Memory B cell (primary cell): ENCODE measurements at places on chromosomes 16 and 17.

DNA sequence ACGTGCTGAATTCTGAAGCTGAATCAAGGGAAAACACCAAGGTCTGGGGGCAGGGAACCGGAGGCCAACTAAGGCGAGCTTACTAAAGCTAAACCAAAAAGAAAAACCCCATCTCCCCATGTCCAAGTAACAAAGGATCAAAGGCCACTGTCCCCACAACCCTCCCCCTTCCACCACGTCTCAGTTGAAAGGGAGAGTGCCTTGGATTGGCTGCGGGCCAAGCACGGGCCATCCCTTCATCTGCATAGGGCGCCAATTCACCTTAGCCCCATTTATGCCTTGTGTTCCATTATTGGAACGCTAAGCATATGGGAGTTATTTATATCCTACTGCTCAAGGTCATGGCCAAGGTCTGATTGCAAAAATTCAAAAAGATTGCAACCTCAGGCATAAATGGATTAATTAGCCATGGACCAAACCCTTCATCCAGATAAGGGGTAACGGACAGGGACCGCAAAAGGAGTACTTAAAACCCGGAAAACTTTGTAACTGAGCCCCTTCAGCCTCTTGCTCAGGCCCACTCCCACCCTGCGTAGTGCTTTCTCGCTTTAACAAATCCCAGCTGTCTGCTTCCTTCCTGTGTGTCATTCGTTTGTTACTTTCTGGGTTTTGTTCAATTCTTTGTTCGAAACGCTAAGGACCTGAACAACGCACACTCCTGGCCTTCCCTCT is 740 bp upstream of the ATP6V0D1 start:
- DNase-seq, result no peak
- no peaks in the 10 kb centered on the region for H3K27me3 ChIP-seq
- H3K4me3 ChIP-seq, result peak overlapping the region; percentile 97
- H3K4me1 ChIP-seq, result peaks cover 35% of the 10 kb centered on the region
- H3K27ac ChIP-seq, result peak overlapping the region; percentile 99

- DNase-seq, result no peak
- no peak overlapping the region for H3K4me3 ChIP-seq
- no peaks in the 10 kb centered on the region for H3K27me3 ChIP-seq
- no peaks in the 10 kb centered on the region for H3K36me3 ChIP-seq
Observed at GRCh38 chr16:76157629-76158028, 119.6 kb upstream of the CNTNAP4 start.

GRCh38 chr17:38428112-38428642 is at the start of gene ARHGAP23:
Gene ARHGAP23, plus strand, starts transcription at chr17:38428464. Its CDS starts 22 bp downstream, at chr17:38428486.
- peaks cover 38% of the 10 kb centered on the region for H3K27me3 ChIP-seq
- H3K4me1 ChIP-seq, result peaks cover 17% of the 10 kb centered on the region
- no peaks in the 10 kb centered on the region for H3K36me3 ChIP-seq
- no peak for DNase-seq

DNA sequence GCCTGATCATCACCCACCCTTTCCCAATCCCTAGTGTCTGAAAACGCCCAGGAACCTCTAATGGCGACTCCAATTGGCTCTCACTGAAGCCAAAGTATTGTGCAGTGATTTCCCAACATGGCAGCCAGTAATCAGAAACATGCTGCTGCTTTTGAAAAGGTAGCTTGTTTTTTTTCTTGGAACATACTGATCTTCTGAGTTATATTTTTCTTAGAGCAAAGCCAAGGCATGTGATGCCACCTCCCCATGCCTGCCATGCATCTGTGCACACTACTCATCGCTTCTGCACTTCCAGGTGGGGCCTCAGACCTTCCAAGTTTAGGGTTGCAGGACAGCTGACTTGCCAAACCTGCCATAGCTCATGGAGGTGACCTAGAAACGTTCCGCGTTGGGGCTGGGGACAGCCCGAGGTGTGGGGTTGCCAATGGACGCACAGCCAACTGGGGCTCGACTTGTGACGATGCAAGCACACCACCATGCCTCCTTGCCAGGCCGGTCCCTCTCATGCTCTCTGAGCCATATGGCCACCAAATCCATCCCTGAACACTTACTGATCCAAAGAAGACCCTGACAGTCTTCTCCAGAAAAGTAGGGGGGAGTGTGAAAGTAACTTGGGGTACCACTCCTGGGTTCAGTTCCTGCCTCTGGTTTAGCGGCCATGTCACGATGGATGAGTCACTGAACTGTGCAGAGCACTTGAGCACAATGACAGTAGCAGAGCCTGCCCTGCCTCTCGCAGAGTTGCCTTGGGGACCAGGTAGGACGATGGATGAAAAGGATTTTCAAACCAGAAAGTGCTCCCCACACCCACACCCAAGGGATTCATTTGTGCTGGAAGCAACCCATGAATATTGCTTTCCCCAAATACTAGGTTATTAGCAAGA is 155.7 kb downstream of the CCDC182 start:
- peaks cover 3% of the 10 kb centered on the region for H3K36me3 ChIP-seq
- H3K27ac ChIP-seq, result no peak overlapping the region
- DNase-seq, result no peak
- no peaks in the 10 kb centered on the region for H3K4me1 ChIP-seq

GRCh38 chr17:81166033-81166492 is at the start of gene AATK:
Gene AATK, minus strand, starts transcription at chr17:81166221. Its CDS starts 229 bp downstream, at chr17:81165992.
- peaks cover 11% of the 10 kb centered on the region for H3K27me3 ChIP-seq
- H3K4me1 ChIP-seq, result no peaks in the 10 kb centered on the region
- no peak for DNase-seq
- peak within 1 kb of the TSS; percentile 45 for H3K4me3 ChIP-seq
- H3K36me3 ChIP-seq, result no peaks in the 10 kb centered on the region
- H3K27ac ChIP-seq, result no peak within 1 kb of the TSS

- no peak overlapping the region for H3K27ac ChIP-seq
- H3K4me1 ChIP-seq, result no peaks in the 10 kb centered on the region
- no peaks in the 10 kb centered on the region for H3K27me3 ChIP-seq
- no peak overlapping the region for H3K4me3 ChIP-seq
- H3K36me3 ChIP-seq, result peaks cover 32% of the 10 kb centered on the region
Observed at GRCh38 chr16:28103516-28104170, 40.1 kb upstream of the GSG1L start.

- peaks cover 16% of the 10 kb centered on the region for H3K4me1 ChIP-seq
- H3K27me3 ChIP-seq, result no peaks in the 10 kb centered on the region
- H3K4me3 ChIP-seq, result peak overlapping the region; percentile 96
Observed at GRCh38 chr17:82519971-82520903, 705 bp downstream of the FOXK2 start.

GRCh38 chr16:30490210-30490609 is 17.7 kb downstream of the ITGAL start:
- peaks cover 3% of the 10 kb centered on the region for H3K4me1 ChIP-seq
- no peak for DNase-seq
- H3K27me3 ChIP-seq, result no peaks in the 10 kb centered on the region
- no peak overlapping the region for H3K4me3 ChIP-seq
- H3K36me3 ChIP-seq, result peaks cover 37% of the 10 kb centered on the region

- no peak for DNase-seq
- H3K27ac ChIP-seq, result no peak overlapping the region
- H3K4me3 ChIP-seq, result no peak overlapping the region
- peaks cover 3% of the 10 kb centered on the region for H3K27me3 ChIP-seq
- H3K4me1 ChIP-seq, result no peaks in the 10 kb centered on the region
Observed at GRCh38 chr16:15817446-15817845, 39.4 kb downstream of the MYH11 start.

DNA sequence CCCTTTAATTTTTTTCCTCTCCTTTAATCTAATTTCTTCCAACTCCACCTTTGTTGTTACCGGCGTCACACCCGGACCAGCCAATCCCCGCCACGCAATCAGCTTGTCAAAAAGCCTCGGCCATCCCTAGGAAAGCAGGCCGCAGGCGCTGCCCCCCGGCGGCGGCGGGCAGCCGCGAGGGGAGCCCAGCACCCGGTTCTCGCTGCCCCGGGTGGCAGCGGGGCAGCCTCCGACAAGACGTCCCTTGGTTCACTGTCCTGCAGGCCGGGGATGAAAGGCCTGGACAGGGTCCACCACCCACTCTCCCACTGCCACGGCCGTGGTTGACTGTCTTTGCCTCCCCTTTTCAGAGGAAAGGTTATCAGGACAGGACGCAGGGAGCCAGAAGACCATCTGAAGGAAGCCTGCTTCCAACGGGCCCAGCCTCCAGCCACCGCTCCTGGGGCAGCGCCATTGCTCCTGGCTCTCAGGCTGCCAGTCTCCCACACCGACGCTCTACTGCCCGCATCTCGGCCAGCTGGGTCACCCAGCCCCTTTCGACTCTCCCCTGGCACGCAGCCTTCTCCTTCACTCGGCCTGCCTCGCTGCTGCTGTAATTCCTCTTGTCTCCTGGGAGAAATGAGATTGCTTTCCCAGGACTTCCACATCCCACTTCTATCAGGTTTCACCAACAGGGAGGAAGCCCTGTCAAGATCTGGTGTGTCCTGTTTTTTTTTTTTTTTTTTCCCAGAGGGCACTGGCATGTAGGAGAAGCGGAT is 2.8 kb upstream of the UBTF start:
- no peaks in the 10 kb centered on the region for H3K36me3 ChIP-seq
- no peaks in the 10 kb centered on the region for H3K27me3 ChIP-seq
- peak overlapping the region; percentile 95 for H3K27ac ChIP-seq
- DNase-seq, result no peak
- peak overlapping the region; percentile 93 for H3K4me3 ChIP-seq
- H3K4me1 ChIP-seq, result peaks cover 14% of the 10 kb centered on the region

GRCh38 chr16:12898551-12898950 is 2.8 kb upstream of the SHISA9 start:
- peaks cover 7% of the 10 kb centered on the region for H3K27me3 ChIP-seq
- H3K4me3 ChIP-seq, result no peak overlapping the region
- no peaks in the 10 kb centered on the region for H3K36me3 ChIP-seq
- no peaks in the 10 kb centered on the region for H3K4me1 ChIP-seq
- H3K27ac ChIP-seq, result no peak overlapping the region

DNA sequence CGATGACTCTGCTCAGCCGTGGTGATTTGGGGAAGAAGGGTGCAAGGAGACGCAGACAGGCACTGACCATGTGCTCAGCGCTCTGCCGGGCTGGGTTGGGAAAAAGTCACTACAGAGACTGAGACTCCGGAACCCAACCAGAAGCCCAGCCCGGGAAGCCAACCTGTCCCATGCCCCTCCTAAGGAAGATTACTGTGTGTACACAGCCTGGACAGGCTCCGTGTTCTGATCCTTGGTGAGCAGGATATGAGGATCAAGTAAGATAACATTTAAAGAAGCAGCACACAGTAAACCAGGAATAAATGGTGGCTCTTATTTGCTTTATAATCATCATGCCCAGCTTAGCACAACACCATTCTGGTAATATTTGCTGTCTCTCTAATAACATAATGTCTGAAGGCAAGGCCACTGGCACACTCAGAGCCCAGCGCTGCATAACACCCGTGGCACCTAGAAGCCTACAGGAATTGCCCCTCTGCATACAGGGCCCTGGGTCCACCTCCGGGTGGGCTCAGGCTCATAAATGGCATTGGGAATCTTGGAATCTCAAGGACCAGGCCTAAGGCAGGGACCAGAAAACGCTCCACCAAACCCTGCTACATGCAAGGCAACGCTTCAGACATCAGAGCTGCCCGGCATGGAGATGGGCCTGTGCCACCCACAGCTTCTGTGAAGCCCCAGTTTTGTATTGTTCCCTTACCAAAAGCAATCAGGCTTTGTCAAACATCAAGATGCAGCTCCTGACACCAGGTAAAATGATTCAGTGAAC is 113.5 kb downstream of the DYNLRB2 start:
- H3K27me3 ChIP-seq, result no peaks in the 10 kb centered on the region
- DNase-seq, result no peak
- H3K4me1 ChIP-seq, result peaks cover 27% of the 10 kb centered on the region
- no peak overlapping the region for H3K4me3 ChIP-seq
- H3K36me3 ChIP-seq, result peaks cover 2% of the 10 kb centered on the region
- H3K27ac ChIP-seq, result no peak overlapping the region

DNA sequence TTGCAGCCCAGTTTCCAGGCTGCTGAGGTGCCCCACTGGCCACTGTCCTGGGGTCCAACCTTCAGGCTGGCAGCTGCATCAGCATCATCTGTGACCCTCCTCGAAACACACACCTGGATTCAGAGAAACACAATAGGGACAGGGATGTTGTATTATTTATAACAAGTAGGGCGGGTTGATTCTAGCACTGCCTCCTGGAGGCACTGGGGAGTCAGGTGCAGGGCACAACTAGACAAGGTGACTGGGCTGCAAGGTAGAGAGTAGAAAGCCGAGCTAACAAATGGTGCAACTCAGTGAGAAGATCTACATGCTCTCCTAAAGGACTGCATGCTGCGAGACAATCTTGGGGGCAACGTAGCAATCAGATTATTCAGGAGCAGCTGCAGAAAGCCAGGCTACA is 317.3 kb downstream of the SLC39A11 start:
- DNase-seq, result no peak
- H3K36me3 ChIP-seq, result peaks cover 23% of the 10 kb centered on the region
- H3K27ac ChIP-seq, result no peak overlapping the region
- peaks cover 2% of the 10 kb centered on the region for H3K4me1 ChIP-seq

DNA sequence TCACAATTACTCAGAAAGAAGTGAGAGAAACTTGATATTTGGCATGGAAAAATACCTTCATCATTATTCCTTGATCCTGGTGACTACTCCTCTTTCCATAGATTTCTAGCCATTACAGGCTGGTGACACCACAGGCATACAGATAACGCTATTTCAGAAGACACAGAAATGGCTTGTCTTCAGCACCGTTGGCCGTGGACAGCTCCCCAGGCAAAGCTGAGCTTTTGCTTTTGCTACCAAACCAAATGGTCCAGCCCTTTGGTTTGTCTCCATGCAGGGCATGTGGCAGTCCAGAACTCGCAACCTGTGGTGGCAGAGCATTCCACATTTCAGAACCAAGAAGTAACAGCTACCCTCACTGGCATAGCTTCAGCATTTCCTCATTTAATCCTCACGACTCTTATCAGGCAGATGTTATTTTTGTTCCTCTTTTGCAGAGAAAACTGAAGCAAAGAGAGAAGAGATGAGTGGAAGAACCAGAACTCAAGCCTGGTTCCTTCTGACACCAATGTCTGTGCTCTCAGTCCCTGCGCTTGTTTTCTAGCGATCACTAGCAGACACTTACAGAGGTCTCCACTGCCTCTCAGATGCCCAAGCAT is 55.5 kb downstream of the HS3ST4 start:
- peaks cover 2% of the 10 kb centered on the region for H3K27me3 ChIP-seq
- no peak for DNase-seq
- no peaks in the 10 kb centered on the region for H3K36me3 ChIP-seq
- no peak overlapping the region for H3K4me3 ChIP-seq

GRCh38 chr16:11100239-11100750 is 155.7 kb downstream of the SOCS1 start:
- H3K36me3 ChIP-seq, result peaks cover 15% of the 10 kb centered on the region
- H3K27me3 ChIP-seq, result no peaks in the 10 kb centered on the region
- H3K4me3 ChIP-seq, result peak overlapping the region; percentile 7
- H3K27ac ChIP-seq, result no peak overlapping the region
